Naive thymus-derived CD4-positive, alpha-beta T cell (primary cell): ENCODE measurements at places on chromosomes 3 and 15. TPM values are rescaled to one million over a fixed set of nuclear protein-coding genes. Genes with fewer than 3 reads are reported as not detected.

- no peak overlapping the region for H3K4me3 ChIP-seq
- no peak for DNase-seq
- H3K27ac ChIP-seq = no peak overlapping the region
Observed at GRCh38 chr3:52088445-52089367, 32.3 kb upstream of the DUSP7 start.

DNA sequence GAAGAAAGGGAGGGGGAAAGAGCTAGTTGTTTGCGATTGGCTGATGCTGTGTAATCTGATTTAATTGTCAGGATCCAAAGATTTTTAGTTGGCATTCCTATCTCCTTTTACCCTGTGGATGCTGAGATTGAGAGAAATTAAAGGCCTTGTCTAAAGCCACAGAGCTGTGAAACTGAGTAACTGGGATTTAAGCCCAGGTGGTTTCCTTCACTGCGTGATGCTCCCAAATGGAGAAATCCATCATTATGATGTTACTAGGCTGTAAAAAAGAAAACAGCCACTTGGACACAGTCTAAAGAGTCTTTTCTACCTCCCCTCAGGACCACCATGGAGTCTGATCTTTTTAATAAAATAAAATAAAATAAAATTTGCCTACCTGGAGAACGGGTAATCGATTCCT lies 883.0 kb upstream of the NR2F2 start:
- H3K27me3 ChIP-seq = no peaks in the 10 kb centered on the region
- no peaks in the 10 kb centered on the region for H3K36me3 ChIP-seq
- H3K27ac ChIP-seq = no peak overlapping the region
- no peak for DNase-seq
- H3K4me1 ChIP-seq = peaks cover 4% of the 10 kb centered on the region

DNA sequence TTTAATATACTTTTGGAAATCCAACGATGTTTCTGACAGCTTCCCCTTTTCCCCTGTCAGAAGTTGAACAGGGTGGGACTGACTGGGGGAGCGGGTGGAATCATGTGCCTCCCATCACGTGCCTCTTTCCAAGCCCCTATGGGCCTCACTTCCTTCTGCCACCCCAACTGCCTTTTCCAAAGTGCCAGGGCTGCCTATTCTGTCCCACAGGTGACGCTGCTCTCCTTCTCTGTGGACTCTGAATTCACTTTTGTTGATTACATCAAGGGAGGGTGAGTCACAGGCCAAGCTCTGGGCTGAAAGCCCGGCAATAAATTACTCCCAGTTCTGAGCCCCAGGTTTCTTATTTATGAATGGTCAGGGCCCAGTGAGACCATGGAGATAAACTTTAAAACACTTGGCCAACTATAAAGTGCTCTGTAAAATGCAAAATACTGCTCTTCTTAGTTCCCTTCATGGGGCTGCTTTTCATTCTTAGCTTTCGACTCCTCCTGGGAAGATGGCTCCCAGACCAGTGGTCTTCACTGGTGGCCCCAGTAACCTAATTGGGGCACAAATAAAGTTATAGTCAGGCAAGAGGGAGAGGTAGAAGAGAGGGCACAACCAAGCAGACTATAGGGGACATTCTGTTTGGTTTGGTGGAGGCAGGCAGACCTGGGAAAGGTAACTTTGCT lies 12.3 kb downstream of the CPNE9 start:
- DNase-seq = no peak
- no peak overlapping the region for H3K4me3 ChIP-seq
- H3K27me3 ChIP-seq = no peaks in the 10 kb centered on the region
- H3K27ac ChIP-seq = no peak overlapping the region

- no peak overlapping the region for H3K27ac ChIP-seq
- DNase-seq = no peak
- no peak overlapping the region for H3K4me3 ChIP-seq
- H3K36me3 ChIP-seq = no peaks in the 10 kb centered on the region
Observed at GRCh38 chr3:159637883-159638542, 350.6 kb upstream of the IL12A start.

The CLDN11 gene
- not detected in 2 replicates for total RNA-seq

- no peaks in the 10 kb centered on the region for H3K36me3 ChIP-seq
- DNase-seq = no peak
- H3K27ac ChIP-seq = no peak overlapping the region
- H3K27me3 ChIP-seq = no peaks in the 10 kb centered on the region
- H3K4me1 ChIP-seq = no peaks in the 10 kb centered on the region
Observed at GRCh38 chr15:89808160-89808870, 6.3 kb downstream of the ANPEP start.

- no peaks in the 10 kb centered on the region for H3K4me1 ChIP-seq
- no peaks in the 10 kb centered on the region for H3K27me3 ChIP-seq
- H3K4me3 ChIP-seq = no peak overlapping the region
Observed at GRCh38 chr3:170808041-170808440, 62.0 kb downstream of the RPL22L1 start.
